Regular cardiac myocyte (primary cell): ENCODE measurements at places on chromosomes 7 and 10. TPM values are rescaled to one million over a fixed set of nuclear protein-coding genes. Genes with fewer than 3 reads are reported as not detected.

The ENTPD1 gene
- 0.58 and 4.2 TPM in 2 replicates for total RNA-seq

The PNLIPRP1 gene
- total RNA-seq: not detected in 2 replicates

The DGKB gene
- 0.56 and 0.58 TPM in 2 replicates for total RNA-seq

The FGL2 gene
- 3.1 and 10.1 TPM in 2 replicates for total RNA-seq

The VSTM2A gene
- not detected in 2 replicates for total RNA-seq

The LAMB1 gene
- total RNA-seq: 348 and 539 TPM in 2 replicates

The MOGAT3 gene
- not detected in 2 replicates for total RNA-seq

The SLF2 gene
- 35.3 and 42.6 TPM in 2 replicates for total RNA-seq

The ZFYVE27 gene
- 21.3 and 29.6 TPM in 2 replicates for total RNA-seq

The ZNF804B gene
- total RNA-seq: not detected in 2 replicates

The PKD2L1 gene
- total RNA-seq: not detected in 2 replicates
